ENCODE measurements at places on chromosomes 3 and 15. TPM values are rescaled to one million over a fixed set of nuclear protein-coding genes. Genes with fewer than 3 reads are reported as not detected.

The DVL3 gene
- total RNA-seq, result 55.5 TPM

DNA sequence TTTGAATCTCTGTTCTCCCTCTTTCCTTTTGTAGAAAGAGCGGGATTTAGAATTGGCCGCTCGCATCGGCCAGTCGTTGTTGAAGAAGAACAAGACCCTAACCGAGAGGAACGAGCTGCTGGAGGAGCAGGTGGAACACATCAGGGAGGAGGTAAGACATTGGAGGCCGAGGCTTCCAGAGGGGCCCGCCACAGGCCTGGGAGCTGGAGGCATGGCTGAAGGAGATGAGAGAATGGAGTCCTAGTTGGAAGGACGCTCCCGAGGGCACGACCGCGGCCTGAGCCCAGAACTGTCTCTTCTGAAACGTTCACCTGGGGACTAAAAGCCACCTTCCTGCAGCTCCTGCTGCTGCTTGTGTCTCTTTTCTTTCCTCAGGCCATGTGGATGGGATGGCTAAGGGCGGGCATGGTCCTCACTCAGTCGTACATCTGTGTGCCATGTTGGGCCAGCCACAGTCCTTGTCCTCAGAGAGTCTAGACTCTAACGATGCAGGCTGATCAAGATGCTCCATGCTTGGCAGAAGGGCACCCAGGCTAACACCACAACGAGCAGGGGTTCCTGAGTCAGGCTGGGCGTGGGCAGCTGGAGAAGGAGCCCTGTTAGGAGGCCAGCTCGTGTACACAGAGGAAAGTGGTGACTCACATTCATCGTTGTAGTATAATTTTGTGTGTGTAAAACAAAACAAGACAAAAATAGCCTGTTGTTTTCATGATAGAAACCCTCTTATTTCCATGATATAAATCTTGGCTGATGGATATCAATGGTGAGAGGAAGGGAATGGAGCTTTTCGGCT is 81.1 kb downstream of the CCK start:
- peak overlapping the region; percentile 91 for H3K27ac ChIP-seq
- no peaks in the 10 kb centered on the region for H3K36me3 ChIP-seq
- peaks cover 17% of the 10 kb centered on the region for H3K4me1 ChIP-seq
- H3K27me3 ChIP-seq, result no peaks in the 10 kb centered on the region
- no peak overlapping the region for H3K4me3 ChIP-seq

The ACTL6A gene
- total RNA-seq, result 117 TPM

- no peaks in the 10 kb centered on the region for H3K27me3 ChIP-seq
- H3K4me3 ChIP-seq, result no peak overlapping the region
- no peaks in the 10 kb centered on the region for H3K36me3 ChIP-seq
- H3K4me1 ChIP-seq, result peaks cover 5% of the 10 kb centered on the region
- no peak overlapping the region for H3K27ac ChIP-seq
Observed at GRCh38 chr15:70023769-70024491, 73.8 kb downstream of the TLE3 start.

GRCh38 chr15:90174140-90174875 is 26.8 kb upstream of the SEMA4B start:
- H3K4me3 ChIP-seq, result no peak overlapping the region
- DNase-seq, result peak; percentile 39
- H3K27me3 ChIP-seq, result no peaks in the 10 kb centered on the region
- H3K27ac ChIP-seq, result peak overlapping the region; percentile 83

The GPR27 gene
- total RNA-seq, result 11.8 TPM
